ENCODE measurements at places on chromosomes 6 and 20.

- DNase-seq = no peak
Measured at GRCh38 chr6:35640017-35640664, 48.6 kb downstream of the FKBP5 start.

DNA sequence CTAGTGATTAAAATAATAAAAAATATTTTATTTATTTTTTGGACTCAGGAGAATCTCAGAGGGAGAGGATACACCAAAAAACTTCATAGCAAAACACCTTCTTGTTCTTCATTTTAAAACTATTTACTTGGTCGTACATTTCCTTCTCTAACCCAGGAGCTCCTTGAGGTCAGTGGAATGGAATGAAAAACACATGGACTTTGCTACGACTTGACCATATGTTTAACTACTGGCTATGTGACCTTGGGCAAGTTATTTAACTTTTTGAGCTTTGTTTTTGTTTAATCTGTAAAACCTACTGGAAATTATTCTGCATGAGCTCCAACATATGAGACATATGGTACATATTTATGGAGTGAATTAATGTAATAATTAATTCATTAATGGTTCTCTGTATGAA, 1005.5 kb upstream of the CITED2 start:
- DNase-seq = no peak

DNA sequence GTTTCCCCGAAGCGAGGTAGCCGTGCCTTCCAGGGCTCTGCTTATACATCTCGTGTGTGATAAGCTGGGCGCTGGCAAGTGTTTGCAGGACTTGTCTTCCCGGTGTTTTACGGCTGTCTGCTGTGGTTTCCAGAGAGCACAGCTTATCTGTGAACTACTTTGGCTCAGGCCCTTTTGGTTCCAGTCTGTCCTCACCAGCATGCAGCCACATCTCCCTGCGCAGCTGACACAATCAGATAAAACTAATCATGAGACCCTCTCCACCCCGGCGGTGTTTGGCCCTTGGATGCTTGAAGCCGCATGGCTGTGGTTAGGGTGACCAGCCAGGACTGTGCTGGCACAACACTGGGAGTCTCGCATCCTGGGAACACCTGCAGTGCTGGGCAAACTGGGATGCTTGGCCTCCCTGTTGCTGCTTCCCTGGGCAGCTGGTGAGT, 241.8 kb upstream of the FOXQ1 start:
- no peak for DNase-seq

GRCh38 chr20:44287272-44288097, 23.5 kb downstream of the FITM2 start:
- no peak for DNase-seq

DNA sequence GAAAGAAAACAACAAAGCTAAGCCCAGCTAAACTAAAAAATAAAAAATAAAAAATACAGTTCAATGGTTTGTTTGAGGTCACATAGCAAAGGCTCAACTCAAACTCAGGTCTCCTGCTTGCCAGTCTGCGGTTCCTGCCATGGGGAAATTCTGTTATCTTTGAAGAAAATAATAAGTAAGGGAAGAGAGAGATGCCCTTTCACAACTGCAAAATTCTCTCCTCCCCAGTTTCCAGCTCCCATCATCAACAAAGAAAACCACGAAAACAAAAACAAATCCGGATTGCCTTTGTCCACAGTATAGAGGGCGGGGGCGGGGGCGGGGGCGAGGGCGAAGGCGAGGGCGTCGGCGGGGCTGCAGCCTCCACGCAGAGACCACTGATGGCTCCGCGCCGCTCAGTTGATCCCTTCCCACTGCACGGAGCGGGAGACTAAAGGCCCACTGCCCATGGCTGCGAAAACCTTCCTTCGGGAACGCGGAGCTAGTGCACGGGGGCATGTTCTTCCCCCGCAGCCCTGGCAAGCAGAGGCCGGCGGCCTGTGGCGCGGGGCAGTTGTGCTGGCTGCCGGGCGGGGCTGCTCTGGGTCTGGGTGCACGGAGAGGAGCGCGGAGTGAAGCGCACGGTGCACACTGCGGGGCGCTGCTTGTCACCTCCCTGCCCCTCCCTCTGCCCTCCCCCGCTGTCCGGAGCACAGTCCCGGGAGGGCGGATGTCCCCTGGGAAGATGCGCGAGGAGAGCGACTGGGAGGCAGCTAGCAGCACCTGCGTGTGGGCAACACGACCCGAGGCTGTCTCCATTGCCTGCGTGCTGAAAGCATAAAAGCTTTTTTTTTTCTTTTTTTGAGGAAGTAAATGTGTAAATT, 54.1 kb upstream of the TPD52L1 start:
- DNase-seq = peak; percentile 76

DNA sequence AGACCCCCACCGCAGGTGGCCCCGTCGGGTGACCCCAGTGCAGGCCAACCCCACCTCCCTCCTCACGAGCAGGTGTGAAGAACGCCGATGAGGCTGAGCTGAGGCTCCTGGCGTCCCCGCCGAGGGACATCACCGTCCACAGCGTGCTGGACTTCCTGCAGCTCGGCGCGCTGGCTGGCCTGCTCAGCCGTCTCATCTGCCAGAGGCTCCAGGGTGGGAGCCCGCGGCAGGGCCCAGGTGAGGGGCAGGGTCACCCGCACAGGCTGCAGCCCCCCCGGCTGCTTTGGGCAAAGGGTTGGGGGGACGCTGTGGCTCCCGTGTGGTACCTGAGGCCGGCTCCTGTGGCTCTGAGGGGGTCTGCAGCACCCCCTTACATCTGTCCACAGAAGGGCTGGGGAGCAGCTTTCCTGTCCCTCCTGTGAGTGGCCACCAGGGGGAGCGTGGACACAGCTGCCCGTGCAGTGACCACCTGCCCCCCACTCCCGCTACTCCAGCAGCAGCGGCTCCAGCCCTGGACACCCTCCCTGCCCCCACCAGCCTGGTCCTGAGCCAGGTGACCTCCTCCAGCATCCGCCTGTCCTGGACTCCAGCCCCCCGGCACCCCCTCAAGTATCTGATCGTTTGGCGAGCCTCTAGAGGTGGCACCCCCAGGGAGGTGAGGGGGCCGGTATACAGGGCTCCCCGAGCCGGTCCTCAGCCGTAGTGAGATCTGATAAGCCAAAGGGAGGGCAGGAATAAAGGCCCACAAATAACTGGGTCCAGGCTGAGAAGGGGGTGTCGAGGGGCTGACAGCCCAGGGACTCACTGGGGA, 16.5 kb downstream of the COL20A1 start:
- DNase-seq = peak; percentile 18

DNA sequence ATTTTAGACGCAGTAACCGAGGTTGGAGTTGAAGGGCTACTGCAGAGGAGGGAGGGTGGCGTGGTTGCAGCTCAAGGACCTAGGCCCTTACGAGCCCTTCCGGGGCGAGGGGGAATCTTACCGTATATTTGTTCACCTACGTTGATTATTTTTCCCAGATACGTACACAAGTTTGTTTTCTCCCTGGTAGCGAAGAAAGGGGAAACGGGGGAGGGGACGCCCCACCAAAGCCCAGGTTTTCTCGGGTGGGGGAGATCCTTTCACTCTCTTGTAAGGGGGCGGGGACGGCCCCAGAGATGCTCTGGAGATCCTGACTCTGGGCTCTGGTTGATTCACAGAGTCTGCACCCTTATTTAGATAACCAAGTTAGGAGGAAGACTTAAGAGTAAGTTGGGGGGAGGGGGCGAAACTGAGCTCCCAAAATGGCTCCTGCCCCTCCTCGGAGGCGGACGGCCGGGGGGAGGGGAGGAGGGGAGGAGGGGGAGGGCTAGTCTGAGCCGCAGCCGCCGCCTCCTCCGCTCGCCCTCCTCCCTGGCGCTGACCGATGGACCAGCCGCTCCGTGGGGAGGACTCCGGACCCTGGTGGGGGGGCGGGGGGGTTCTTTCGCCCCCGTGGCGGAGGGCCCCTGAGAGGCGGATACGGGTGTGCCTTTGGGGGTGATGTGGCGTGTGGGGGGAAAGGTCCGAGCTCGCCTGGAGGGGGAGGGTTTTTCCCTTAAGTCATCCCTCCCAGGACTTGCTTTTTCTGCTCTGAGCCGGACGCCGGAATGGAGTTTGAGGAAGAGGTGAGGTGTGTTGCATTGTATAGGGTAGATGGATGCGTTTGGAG, 2.2 kb downstream of the BRD2 start:
- DNase-seq = peak; percentile 74

GRCh38 chr6:90631046-90631445, 44.2 kb upstream of the MAP3K7 start:
- no peak for DNase-seq

- DNase-seq = no peak
Measured at GRCh38 chr6:135018052-135018451, 36.6 kb downstream of the HBS1L start.

GRCh38 chr6:10759312-10759839, 11.8 kb downstream of the TMEM14B start:
- peak; percentile 65 for DNase-seq

GRCh38 chr6:115976321-115976870, 84.3 kb downstream of the FRK start:
- DNase-seq = no peak

GRCh38 chr6:156336089-156336488, 441.1 kb upstream of the ARID1B start:
- DNase-seq = no peak

- no peak for DNase-seq
Measured at GRCh38 chr20:41447006-41447405, 80.4 kb upstream of the EMILIN3 start.

DNA sequence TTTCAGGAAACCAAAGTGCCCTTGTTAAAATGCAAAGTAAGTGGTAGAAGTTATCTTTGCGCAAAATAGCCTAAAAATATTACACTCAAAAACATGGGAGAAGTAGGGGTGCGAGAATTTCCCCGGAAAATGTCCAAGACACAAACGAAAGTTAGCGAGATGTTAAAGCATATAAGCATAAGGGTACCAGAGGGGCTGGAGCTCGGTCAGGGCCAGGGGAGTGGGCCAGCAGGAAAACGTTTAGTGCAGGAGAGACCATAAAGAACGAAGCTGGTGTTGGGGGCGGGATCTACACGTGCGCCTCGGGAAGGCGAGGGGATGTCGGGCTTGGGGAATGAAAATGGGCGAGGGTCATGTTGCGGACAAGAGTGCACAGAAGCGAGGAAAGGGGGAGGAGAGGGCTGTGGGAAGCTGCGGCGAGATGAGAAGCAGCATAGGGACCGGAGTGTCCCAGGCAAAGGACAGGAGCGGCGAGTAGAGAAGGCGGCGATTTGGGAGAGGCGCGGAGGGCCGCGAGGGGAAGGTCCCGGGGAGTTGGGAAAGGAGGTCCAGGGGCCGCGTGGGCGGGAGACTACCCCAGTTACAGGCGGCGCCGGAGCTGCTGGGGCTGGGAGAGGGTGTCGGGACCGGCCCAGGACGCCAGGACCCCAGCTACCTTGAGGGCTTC, 600 bp downstream of the XPO5 start:
- DNase-seq = peak; percentile 54

DNA sequence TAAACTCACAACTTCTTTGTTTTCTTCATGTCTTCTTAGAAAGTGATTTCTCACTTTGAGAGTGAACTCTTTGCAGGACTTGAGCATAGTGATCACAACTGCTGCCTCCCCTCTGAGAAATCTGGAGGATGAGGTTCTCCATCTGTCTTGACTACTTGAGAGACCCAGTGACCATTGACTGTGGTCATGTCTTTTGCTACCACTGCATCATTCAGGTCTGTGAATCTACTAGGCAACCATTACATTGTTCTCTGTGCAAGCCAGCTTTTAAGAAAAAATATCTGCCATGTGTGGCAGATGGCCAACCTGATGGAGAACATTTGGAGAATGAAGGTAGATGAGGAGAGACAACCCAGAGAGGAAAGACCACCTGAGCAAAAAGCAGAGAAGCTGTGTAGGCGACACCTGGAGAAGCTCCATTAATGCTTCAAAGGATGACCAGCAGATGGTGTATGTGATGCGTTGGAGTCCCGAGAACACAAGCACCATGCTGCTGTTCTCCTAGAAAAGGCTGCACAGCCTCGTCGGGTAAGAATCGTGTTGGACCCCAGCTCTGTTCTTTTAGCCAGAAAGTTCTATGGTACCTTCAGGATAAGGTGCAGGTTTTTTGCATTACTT, 25.1 kb upstream of the TRIM26 start:
- DNase-seq = no peak

DNA sequence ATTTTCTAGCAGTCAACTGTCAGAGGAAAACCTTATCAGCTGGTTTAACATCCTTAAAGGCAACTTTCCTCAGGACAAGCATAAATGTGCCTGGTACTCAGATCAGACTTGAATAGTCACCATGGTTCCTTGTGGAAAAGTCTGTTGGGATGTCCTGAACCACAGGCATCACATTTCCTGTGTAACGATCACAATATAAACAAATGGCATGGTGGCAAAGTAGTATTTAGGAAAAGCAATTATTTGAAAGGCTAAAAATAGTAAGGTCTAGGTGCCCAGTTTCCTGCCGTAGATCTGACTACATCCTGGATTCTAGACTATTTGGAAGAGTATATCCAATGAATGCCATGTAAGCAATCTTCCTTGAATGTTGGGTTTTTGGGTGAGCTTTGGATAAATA, 271.9 kb upstream of the AGPAT4 start:
- no peak for DNase-seq

DNA sequence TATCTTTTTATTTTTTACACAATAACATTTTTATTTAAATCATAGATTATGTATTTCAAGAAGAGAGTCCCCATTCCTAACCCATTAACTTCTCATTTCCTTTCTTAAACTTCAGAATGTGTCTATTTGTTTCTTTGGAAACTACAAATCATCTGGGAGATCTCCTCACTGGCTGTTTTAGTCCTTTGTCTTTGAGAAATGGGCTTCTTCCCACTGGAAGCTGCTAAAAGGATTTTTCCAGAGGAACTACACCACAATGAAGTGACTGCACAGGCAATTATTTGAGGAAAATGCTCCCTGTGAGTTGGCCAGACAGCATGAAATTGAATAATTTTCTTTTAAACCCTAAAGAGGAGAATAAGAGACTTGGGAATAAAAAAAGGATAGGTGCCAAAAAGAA, 119.1 kb downstream of the TENT5A start:
- DNase-seq = no peak

- no peak for DNase-seq
Measured at GRCh38 chr6:167793421-167793820, 33.3 kb upstream of the AFDN start.

GRCh38 chr6:63635215-63635587, 401 bp upstream of the PHF3 start:
- DNase-seq = no peak

- no peak for DNase-seq
Measured at GRCh38 chr20:49288784-49289696, 11.2 kb upstream of the ZNFX1 start.

- no peak for DNase-seq
Measured at GRCh38 chr6:7691675-7692452, 34.0 kb upstream of the BMP6 start.

- peak; percentile 75 for DNase-seq
Measured at GRCh38 chr6:15400572-15401004, 154.7 kb downstream of the JARID2 start.

- DNase-seq = no peak
Measured at GRCh38 chr6:15296249-15296648, 50.4 kb downstream of the JARID2 start.

- DNase-seq = no peak
Measured at GRCh38 chr20:61753316-61753942, 312.3 kb downstream of the TAF4 start.

DNA sequence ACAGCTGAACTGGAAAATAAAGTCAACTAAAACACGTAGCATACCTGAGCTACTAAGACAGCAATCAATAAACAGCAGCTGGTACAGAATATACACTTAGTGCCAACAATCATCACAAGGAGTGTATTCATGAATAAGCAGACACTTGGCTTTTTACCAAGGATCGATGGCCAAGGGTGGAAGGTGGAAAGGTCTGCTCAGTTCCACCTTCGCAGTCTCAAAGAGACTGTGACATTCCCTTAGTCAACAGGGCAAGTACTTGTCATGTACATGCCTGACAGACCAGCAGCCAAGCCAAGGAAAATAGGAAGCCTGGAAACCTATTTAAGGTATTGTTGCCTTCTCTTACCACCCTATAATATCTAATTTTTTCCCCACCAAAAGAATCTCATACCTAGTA, 21.4 kb downstream of the HBS1L start:
- no peak for DNase-seq

Data from KBM-7 (cell line).